Panc1 (cell line): ENCODE measurements at places on chromosomes 2 and 18. TPM values are rescaled to one million over a fixed set of nuclear protein-coding genes. Genes with fewer than 3 reads are reported as not detected.

DNA sequence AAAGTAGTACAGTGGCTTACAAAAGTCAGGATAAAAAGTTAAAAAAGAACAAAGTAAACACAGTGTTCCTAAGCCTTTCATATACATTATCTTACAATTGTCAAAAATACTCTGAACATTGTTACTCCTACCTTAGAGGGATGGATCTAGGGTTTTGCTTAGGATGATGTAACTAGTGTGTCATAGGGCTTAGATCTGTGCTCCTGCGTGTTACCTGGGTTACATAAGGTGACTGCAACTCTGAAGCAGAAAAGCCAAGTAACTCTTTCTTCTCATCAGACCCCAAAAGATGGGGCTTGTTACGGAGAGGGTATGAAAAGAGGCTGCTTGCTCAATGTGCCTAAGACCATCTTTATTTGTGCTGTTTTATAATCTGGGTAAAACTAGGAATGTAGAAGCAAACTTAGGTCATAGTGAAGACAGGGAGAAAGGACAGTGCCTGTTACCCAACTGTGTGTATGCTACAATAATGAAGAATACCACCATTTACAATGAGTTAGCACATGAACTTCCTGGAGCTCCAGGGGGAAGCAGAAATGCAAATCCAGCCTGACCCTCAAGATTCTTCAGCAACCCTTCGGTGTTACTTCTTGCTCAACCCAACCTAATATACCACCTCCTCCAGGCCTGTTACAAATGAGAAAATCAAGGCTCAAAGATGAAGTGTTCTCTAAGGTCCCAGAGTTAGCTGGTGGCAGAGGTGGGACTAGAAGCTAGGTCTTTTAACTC, 42.0 kb upstream of the STK17B start:
- DNase-seq: no peak

- no peak for DNase-seq
Measured at GRCh38 chr18:60755134-60755533, 382.6 kb upstream of the MC4R start.

DNA sequence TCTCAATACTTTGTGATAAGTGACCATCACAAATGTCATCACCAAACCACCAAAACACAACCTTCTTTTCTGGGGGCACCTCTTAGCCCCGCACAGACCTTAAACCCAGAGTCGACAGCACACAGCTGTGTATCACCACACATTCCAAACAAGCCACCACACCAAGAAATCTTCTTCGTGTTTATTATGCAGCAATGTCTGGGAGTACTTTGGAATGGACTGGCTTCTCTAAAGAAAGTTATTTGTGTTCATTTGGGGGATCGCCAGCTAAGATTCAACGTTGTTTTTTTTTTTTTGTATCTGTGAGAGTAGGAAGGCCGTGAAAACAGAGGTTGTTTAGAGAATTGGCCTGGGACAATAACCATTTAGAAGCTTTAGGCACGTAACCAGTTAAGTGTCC, 1.1 kb upstream of the MTA3 start:
- no peak for DNase-seq

DNA sequence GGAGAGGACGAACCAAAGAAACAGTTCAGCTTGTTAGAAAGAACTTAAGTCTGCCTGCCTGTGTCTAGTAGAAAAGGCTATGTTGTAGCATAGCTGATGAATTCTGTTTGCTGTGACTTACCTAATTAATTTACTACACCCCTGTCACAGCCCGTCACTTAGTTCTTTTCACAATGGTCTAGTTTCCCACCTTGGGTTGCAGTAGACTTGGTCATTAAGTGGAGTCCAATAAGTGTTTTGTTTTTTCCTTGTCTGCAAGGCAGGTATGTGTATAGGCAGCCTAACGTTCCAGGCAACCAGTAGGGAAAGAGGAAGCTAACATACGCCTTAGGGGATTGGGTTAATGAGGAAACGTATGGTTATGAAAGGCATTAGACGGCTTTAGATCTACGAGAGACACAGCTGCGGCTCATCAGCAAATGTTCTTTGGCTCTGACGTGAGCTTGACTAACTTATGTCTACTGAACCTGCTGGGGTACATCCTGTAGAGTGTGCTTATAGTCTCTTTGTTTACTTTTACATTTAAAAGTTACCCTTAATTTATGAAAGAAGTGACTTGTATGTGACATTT, 180.1 kb downstream of the PRPF40A start:
- no peak for DNase-seq

GRCh38 chr2:68839260-68839833, 31.9 kb downstream of the BMP10 start:
- no peak for DNase-seq

GRCh38 chr2:178513876-178514275, 33.6 kb downstream of the PLEKHA3 start:
- DNase-seq: no peak

GRCh38 chr2:158414538-158414937, 42.0 kb downstream of the CCDC148 start:
- no peak for DNase-seq

DNA sequence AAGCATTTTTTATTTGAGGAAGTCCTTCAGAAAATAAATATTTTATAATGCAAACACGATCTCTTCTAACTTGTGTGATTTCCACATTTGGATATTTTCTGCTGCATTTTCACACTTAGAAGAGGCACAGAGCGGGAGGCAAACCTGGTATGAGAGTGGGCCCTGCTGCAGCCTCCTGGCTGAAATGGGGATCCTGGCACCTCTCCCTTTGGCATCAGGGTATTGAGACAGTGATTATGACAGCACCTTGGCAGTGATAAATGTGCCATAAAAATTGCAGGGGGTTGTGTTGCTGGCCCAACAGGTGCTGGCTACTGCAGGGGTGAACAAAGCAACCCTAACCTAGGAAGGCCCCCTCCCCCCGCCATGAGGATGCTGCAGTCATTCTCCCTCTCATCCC, 128.6 kb downstream of the TSN start:
- DNase-seq: no peak

DNA sequence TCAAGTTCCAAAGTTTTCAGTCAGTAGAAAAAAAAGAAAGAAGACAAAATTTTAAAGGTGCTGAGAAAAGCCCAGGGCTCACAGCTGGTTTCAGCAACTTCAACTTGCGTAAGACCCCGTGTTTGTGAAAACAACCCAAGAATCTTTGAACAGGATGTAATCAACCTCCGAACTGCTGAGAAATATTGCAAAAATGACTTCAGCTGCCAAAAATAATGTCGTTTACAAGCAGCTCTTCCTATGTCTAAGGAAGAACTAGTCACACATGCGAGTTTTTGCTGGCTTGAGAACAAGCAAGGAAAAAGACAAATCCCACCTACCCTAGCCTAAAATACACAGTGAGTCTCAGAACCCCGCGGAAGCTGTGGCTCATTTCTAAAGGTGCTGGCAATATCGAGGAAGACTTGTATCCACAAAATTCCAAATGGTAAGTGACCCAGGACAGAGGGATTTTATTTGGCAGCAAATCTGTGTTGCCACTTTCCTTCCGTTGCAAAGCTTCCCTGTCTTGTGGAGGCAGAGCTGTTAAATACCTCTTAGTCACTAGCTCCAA, 59.8 kb upstream of the SLC8A1 start:
- no peak for DNase-seq

GRCh38 chr2:183000846-183001245, 37.4 kb downstream of the NCKAP1 start:
- DNase-seq: no peak

DNA sequence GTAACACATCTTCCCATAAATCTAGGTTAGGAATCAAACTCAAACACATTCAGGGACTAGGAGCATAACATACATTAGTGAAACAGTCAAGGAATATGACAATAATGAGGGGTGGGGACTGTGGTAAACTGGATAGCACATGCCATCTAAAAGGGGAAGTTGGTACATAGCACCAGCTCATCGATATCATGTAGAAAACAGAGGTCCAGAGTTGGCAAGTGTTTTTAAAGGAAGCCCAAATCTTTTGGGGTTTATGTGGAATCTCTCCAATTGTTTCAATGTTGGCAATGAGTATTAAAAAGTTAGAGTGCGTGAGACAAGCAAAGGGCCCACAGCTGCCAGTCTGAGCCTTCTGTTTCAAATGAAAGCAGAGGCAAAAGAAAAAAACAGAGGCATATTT, 24.4 kb downstream of the KLF7 start:
- DNase-seq: no peak

DNA sequence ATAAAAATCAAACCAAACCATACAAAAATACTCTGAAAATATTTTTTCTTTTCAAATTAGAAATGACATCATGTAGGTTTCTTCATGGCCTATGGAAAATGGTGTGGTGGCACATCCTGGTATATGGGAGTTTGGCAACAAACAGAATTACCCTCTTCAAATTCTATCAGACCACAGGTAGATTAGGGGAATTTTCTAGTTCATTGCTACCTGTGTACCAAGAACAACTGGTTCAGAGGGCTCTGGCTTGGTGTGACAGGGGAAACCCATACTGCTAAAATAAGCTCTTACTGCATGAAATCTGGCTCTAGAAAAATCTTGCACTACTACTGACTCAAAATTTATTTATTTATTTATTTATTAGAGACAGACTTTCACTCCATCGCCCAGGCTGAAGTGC, 63.4 kb upstream of the PELI1 start:
- no peak for DNase-seq

- DNase-seq: no peak
Measured at GRCh38 chr2:104430359-104430740, 423.6 kb upstream of the POU3F3 start.

- DNase-seq: no peak
Measured at GRCh38 chr2:23487735-23488492, 102.9 kb downstream of the KLHL29 start.

GRCh38 chr2:146238254-146238966, 1606.4 kb upstream of the ACVR2A start:
- no peak for DNase-seq

GRCh38 chr2:120228503-120228902, 5.3 kb upstream of the TMEM185B start:
- no peak for DNase-seq

- no peak for DNase-seq
Measured at GRCh38 chr2:106085181-106085940, 108.7 kb downstream of the UXS1 start.

DNA sequence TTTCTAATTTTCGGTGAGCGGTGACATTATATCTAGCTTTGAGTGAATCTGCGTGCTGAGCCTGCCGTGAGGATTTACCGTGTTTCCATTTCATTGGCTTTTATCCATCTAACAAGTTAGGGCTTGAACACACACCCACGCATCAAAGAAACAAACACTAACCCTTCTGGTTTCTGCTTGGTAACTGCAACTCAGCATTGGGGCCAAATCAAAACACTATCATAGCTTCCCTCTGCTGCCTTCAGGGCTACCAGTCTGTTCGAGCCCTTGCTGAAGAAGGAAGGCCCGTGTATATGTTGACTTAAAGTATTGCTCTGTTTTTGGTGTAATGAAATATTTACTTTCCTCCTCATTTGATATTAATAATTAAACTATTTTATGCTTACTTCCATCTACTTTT, 227.2 kb downstream of the PHLPP1 start:
- DNase-seq: no peak

GRCh38 chr2:168740360-168740759, 62.1 kb upstream of the NOSTRIN start:
- no peak for DNase-seq

The SH3RF3 gene
- total RNA-seq: 4.9 TPM

The TMEM247 gene
- total RNA-seq: not detected

The SCYGR7 gene
- total RNA-seq: not detected

The CCDC141 gene
- total RNA-seq: 0.10 TPM

The REG1B gene
- 2.0 TPM for total RNA-seq

The DSEL gene
- total RNA-seq: 6.8 TPM

The CTLA4 gene
- 0.08 TPM for total RNA-seq
